ENCODE measurements at places on chromosomes 12 and 14.
A peak's percentile ranks its signal among the peaks of the same experiment; 100 is the strongest.

GRCh38 chr14:75426332-75427125, 1.3 kb upstream of the JDP2 start:
- DNase-seq: no peak

DNA sequence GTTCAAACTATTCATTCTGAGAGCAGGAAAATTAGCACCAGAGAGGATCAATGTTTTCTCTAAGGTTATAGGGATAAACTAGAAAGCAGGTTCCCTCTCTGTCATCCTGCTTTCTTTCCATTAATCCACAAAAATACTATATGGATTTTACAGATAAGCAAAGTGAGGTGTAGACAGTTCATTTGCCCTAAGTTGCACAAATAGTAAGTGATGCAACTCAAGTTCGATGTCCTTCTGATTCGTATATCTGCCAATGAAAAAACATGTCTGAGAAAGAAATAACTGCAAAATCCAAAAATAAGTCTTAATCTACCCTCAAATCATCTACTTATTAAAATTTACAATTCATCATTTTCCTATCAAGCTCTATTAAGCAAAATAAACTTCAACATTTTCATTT, 254.6 kb upstream of the USP15 start:
- DNase-seq: no peak

DNA sequence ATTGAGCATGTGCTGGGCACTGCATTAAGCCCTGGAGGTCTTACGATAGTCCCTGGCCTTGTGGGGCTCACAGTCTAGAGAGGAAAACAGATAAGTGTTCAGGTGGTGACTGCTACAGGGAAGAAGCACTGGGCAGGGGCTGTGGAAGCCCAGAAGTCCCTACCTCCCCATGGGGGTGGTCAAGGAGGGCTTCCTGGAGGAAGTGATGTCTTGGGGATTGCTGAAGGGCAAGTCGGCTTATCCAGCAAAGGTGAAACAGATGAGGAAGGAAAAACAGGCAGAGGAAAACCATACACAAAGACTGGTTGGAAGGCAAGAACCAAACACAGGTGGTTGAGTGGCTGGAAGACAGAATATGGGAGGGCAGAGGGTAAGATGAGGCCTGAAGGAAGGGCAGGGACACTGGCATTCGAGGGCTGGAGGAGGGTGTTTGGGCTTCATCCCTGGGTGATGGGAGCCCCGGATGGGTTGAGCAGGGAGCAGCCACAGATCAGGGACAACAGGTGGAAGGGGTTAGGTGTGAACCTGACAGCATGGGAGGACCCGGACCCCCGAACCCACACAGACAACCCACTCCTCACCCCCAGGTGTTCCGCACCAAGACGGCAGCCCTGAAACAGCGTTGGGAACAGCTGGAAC, 2.8 kb downstream of the CFAP73 start:
- DNase-seq: peak; percentile 40

DNA sequence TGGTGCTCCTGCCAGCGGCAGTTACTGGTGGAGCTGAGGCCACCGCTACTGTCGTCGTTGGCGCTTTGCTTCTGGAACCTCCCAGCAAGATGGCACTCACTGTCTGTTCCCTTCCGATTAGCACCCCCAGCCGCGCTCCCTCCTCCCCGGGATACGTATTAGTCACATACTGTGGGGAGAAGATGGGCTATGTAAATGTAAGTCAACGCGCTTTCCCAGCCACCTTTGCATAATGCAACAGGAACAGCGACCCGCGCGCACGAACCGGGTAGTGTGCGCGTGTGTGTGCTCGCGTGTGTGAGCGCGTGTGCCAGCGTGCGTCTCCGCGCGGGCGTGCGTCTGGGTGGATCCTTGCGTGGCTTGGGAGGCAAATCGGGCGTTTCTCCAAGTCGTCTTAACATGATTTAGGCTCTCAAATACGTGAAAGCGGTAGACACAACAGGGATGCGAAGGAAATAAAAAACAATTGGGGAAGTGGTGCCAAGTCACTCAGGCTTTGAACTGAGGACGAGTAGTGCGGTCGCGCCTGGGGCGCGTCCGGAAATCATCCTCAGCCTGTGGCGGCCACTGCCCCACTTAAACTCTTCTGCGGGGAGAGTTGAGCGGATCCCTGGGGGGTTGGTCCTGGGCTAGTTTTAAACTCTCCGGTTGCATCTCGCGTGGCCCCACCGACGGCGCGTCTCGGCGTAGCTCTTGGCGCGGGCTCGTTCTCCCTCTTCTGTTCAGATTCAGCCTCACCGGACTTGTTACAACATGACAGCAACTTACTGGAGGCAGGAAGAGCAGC, 1.8 kb downstream of the FLRT2 start:
- DNase-seq: peak; percentile 42

- DNase-seq: no peak
These were observed 77.8 kb downstream of the DDX51 start for GRCh38 chr12:132066345-132066685.

DNA sequence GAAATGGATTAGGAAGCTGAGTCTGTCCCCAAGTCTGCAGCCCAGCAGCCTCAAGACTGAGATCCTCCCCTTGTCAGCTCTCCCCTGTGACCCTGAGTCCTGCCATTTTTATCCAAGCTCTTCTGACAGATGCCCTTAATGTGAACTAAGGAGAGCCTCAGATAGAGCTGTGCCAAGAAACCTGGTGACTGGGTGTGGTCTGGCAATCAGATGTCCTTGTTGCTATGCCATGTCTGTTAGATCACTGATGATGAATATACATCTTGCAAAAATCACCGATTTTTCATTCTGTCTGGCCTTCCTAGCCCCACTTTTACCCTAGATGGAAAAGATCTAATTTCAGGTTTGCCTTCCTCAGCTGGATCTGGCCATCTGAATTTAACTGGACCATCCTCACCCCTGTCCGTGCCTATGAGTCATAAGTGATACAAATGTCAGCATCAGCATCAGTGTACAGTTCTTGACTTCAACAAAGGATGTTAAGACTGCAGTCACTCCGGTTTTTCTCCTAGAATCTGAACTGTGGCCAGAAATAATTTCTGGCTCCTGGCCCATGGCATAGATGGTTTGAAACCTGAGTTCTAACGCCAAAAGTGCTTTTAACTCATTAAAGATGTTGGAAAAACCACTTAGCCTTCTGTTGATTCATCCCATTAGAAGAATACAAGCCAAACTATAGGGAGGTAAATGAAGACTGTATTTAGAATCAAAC, 61.2 kb upstream of the GRIP1 start:
- no peak for DNase-seq

DNA sequence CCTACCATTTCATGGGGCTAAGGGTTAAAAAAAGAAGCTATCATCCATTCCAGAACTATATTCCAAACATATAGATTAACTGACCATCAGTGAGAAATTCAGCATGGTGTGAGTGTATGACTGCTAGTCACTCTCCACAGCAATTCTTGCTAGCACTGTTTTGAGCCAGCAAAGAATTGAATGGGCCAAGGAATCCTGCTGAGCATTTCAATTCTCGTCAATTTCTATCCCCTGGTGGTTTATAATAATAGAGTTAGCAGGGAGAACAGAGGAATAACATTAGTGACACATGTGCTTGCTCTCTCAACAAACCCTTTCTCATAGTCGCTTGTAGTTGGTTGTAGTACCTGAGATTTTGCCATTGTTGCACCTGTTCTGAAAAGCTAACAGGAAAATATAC, 7.2 kb downstream of the MBIP start:
- no peak for DNase-seq

DNA sequence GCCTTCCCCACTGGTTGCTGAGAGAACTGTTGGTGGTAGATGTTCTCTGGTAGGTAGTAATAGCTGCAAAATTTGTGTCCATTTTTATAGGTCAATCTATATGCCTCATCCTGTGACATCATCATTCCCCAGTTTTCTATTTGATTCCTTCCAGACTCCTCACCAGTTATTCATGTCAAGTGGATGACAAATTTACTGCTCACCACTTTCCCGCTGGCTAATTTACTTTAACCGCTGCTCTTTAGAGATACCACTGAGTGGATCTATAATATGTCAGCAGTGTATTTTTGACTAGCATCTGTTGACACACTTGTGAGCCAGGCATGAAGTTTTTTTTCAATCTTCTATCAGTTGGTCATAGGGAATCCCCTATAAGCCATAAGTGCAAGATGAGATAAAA, 24.6 kb downstream of the GPR65 start:
- DNase-seq: no peak

- DNase-seq: no peak
These were observed 79.9 kb downstream of the ARF6 start for GRCh38 chr14:49972823-49973222.

DNA sequence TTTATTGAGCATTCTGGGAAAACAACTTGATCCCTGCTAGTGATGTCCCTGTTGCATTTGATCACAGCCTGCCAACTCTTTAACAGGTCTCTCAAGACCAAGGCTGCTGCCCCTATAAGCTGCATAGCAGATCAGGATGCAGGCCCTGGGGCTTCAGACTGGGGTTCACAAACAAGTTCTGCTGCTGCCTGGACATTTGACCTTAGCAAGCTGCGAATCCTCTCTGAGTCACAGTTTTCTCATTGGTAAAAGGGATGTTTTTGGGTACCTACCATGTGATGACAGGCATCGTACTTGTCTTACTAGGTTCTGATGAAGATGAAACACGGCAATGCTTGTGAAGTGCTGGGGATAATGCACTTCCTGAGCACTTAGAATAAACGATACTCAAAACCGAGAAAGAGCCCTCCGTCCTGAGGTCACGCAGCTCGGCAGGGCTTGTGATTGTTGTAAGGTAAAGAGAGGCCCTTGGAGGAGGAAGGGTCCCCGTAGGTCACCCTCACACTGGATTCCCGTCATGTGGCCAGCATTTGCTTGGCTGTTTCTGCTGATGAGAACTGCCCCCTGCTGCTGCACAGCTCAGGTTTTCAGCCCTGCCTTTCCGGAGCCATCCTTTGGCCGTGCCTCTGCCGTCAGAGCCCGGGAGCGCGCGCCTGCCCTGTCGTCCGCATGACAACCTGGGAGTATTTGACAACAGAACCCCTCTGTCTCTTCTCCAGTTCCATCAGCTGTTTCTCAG, 39.1 kb downstream of the TSPAN9 start:
- DNase-seq: no peak

DNA sequence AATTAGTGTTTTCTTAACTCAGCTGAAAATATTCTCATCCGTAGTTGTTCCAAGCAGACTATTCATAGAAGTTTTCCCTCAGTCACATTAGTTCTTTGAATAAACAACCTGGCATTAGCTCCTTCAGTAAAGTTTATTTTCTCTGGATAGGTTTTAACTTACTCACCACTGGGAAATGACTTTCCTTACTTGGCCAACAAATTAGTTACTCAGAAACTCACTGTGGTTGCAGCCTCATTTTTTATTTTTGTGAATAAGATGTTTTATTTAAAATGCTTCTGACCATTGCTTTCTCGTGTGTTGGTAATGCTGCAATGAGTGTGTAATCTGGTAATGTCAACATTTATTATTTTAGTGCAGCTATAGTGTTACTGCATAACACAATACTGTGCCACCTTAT, 74.9 kb downstream of the NOVA1 start:
- no peak for DNase-seq

- DNase-seq: no peak
These were observed 175.3 kb downstream of the KIF26A start for GRCh38 chr14:104313674-104314073.

- DNase-seq: no peak
These were observed 81.4 kb upstream of the KRAS start for GRCh38 chr12:25332143-25332542.
